ENCODE measurements at places on chromosomes 2 and 18.
A peak's percentile ranks its signal among the peaks of the same experiment; 100 is the strongest.

DNA sequence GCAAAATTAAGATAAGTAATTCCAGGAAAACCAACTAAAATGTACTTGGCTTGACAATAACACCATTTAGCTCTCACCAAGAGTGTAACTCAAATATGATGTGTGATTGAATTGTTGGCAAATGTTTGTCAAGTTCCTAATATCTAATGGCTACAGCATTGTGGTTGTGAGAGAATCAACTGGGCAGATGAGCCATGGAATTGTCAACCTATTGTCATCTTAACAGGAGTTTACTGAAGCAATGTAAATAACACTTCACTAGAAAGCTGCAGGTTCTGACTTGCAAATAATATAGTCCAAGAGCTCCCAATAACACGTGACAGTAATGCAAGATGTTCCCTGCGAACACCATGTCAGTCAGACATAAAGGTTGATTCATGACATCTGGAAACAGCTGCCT, 495.2 kb upstream of the MEIS1 start:
- DNase-seq = no peak

- DNase-seq = no peak
Measured at GRCh38 chr2:54944724-54945326, 105.4 kb downstream of the RTN4 start.

DNA sequence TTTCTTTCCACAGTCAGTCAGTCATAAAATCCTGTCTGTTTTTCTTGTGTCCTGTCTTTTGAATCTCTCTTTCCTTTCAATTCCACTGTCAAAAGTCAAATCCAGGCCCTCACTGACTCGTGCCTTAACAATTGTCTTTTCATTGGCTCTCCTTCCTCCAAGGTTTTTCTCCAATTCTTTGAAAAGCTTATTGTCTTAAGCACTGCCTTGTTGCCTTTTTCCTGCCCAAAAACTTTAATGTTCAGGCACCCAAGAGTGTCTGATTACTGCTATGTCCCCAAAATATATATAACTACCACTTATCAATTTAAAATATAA, 13.9 kb upstream of the SULT1C4 start:
- DNase-seq = no peak

- DNase-seq = no peak
Measured at GRCh38 chr18:79713341-79713740, 33.7 kb downstream of the CTDP1 start.

- DNase-seq = no peak
Measured at GRCh38 chr2:47636176-47636575, 146.8 kb upstream of the MSH6 start.

DNA sequence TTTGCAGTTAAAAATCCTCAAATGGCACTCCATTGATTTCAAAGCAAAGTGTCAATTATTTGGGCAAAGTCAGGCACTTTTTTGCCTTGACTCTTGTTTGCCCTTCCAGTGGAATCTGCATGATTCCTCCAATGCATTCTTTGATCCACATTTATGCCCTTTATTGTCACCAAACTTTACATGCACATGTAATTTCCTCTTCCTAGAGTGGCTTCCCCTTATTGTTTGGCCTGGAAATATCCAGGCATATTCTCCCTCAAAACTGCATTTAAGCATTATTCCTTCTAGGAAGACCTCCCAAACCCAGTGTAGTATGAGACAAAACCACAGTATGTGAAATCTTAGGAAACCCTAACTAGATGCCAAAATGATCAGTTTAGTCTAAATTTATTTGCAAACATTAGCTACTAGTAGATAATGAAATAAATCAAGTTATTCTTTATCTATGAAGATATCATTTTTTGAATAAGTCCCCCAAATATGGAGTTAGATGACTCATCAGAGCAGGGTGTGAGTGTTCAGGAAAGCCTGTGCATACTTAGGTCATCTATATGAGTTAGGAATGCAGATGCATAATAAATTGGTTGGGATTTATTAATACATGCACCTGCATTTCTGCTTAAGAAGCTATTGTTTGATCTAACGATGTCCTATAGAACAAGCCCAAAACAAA, 433.3 kb upstream of the TCF4 start:
- DNase-seq = no peak

GRCh38 chr2:20425371-20425881, 21.4 kb upstream of the RHOB start:
- DNase-seq = no peak

DNA sequence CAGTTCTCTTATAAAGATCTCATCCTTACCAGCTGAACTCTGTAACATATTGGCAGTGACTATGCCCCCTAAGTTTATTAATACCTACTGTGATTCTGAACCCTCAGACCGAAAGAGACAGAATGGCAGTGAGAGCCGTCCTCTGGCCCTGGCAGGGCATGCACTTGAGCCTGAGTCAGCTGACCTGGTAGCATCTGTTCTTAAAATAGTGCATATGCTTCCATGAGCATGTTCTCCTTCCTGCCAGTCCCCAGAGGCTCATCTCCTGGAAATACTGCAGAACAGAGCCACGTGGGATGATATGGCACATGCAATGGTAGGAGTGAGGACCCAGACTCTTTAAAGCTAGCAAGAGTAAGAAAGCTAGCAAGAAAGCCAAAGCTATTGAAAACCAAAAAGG, 59.0 kb downstream of the RASGRP3 start:
- no peak for DNase-seq

DNA sequence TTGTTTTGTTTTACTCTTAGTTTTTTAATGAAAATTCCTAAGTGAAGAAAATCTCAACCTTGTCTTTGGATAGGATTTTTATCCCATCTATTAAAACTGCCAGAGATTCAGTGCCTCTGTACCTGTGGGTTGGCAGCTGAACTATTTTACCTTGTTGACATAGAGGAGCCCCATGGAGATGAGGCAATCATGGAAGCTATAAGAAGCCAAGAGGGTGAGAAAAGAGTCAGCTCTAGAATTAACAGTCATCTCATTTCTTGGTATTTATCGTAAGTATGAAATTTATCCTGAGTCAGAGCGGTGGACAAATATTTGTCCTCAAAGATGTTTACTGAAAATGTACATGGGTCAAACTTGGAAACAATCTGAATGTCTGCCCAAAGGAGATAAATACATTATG, 35.8 kb upstream of the PGAP1 start:
- DNase-seq = peak; percentile 85

- DNase-seq = no peak
Measured at GRCh38 chr2:132825601-132826000, 155.6 kb upstream of the LYPD1 start.

- no peak for DNase-seq
Measured at GRCh38 chr2:70258532-70258875, 567 bp downstream of the PCYOX1 start.

DNA sequence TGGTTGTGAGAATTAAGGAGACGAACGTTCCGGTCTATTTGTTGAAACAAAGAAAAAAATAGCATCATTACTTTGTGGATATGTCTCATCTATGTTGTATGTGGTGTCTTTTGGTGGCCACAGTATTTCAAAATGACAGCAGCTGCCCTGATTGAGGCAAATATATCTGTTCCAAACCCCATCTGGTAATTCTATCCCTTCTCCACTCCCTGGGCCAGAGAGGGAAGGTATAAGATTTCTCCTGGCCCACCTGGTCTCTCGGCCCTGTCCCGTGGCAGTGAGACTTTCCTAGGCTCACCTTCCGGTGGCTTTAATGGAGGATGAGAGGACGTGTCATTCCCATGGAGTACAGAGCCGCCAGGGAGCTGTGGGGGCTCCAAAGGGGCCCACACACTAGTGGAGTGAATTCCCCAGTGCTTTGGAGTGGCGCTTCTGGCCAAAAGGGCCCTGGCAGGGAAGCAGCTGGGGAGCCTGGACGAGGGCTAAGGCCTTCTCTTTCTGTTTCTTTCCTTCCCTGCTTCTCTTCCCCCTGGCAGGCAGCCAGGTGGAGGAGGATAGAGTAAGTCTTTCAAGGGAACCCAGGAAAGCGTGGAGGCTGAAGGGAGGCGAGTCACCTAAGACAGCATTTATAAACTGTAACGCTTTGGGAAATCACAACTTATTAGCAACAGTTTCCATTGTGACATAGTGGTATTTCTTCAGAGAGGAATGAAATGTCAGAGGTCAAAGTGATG, 5.6 kb downstream of the FOSL2 start:
- DNase-seq = no peak

DNA sequence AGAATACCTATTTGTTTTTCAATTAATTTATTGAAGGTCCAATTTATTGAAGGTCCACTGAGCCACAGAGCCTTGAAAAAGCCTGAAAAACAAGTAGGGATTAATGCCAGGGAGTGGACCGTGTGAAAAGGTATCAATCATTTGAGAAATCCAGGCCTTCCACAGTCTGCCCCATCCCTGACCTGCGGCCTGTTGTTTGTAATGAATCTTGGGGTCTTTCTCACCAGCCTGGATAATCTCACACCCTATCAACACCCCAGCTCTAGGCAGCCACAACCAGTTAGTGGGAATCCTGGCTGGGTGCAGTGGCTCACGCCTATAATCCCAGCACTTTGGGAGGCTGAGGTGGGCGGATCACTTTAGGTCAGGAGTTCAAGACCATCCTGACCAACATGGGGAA, 47.8 kb downstream of the TNFRSF11A start:
- no peak for DNase-seq

DNA sequence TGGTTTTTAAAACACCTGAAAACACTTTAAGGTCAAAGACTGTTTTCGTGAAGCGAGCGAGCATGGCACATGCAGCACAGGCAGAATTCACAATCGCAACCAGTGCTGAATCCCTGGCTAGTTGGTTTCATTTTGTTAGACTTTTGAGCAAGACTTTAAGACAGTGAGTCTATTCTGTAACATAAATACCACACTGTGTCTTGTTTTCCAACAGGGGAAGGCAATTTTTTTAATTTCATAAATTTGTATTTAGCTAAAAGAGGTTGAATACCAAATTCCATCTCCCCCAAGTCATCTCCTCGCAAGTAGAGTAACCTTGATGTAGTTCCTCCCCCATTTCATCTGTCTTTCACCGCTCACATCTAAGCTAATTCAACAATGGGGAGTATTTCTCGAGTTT, 1.4 kb downstream of the CERKL start:
- no peak for DNase-seq

GRCh38 chr2:120053891-120054290, 41.0 kb downstream of the EPB41L5 start:
- no peak for DNase-seq

DNA sequence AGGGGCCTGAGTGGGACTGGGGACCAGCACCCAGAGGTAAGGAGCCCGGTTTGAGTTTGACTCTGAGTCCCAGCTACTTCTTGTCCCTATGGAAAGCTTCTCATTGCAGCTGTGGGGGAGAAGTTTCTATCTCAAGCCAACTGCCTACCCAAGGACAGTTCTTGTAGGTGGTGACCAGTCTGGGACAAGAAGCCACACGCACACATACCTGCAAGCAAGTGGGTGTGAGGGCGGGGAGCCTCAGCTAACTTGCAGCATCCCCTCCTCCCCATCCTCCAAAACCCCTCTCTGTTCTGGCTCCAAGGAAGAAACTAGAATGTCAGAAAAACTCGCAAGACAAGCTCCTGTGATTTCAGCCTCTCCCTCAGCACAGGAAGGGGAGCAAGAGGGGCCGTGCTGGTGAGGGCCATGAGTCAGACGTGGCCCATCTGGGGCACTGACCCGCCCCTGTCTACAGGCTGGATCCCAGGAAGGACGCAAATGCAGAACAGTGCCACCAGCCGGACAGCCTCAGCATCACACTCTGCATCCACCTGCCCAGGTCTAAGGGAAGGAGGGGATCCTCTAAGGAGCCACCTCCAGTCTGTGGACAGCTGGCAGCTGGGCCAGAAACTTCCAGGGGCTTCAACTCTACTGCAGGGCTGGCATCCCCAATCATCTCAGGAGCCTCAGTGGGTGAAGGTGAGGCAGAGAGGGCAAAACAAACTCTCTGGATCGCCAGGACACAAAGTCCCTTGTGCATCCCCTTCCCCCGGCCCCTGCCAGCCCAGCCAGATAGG, 103.4 kb downstream of the TNS1 start:
- DNase-seq = peak; percentile 20

- no peak for DNase-seq
Measured at GRCh38 chr2:186907897-186908296, 58.9 kb upstream of the ZSWIM2 start.

DNA sequence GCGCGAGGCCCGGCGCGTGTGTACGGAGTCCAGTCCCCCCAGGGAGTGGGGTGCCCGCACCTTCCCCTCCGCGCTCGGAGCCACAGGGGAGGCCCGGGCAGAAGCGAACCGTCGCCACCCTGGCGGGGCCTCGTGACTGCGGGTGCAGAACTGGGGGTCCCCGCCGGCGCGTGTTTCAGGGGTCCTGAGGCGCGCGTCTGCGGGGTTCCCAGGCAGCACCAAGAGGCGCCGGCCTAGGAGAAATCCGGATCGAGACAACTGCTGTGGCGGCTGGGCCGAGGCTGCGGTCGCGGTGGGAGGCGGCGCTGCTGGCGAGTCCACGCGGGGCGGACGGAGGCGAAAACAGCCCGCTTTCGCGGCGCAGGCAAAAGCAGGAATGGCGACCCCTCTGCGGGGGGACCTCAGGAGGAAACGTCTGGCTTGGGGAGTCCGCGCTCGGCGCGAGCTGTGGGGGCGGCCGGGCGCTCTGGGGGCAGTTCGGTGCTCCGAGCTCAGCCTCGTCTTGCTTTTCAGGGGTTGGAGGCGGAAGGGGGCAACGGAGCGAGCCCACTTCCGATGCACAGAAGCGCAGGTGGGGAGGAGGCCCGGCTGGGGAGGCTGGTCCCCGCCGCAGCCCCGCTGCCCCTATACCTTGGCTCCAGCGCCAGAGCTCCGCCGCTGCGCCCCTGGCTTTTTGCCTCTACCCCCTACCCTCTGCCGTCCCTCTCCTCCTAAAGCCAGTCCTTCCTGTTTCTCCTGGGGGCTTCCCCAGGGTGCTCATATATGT, 81.5 kb upstream of the LDLRAD4 start:
- peak; percentile 30 for DNase-seq

GRCh38 chr2:174606336-174606735, 8.7 kb upstream of the WIPF1 start:
- DNase-seq = peak; percentile 87

GRCh38 chr2:178191004-178191508, 3.3 kb upstream of the OSBPL6 start:
- DNase-seq = peak; percentile 17

DNA sequence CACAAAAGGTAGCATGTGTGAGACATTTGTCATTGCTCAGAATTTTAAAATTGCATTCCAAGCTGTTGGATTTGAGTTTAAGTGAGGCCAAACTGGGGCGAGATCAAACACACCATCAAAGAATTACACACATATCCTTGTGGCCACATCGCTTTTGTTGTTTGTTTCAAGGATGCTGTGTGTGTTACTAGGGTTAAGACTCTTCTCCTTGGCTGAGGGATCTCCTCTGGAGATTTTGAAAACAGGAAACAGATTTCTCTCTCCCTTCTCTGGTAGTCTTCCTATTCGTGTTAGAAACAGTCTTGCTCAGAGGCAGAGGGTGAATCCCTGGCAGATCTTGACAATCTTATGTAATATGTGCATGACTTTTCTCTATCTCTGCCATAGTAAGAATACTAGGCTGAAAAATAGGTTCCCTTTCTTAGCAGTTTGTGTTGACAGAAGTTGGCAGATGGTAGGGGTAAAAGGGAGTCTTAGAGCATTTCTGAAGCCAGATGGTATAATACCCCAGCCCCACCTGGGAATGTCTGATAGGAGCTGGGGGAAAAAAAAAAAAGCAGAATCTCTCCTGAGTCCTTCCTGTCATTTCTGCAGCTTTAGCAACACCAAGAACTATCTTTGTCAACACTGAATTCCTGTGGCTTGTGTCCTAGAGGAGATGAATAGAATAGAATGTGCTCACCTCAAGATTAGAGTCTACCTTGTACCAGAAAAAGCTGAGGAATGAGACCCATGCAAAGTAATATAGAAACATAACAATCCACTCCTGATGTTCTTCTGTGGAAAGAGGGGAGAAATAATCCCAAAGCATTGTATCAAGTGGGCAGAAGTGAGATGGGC, 101.8 kb downstream of the XRCC5 start:
- DNase-seq = no peak

All from activated CD4-positive, alpha-beta T cell treated with anti-CD3 and anti-CD28 coated beads, Interleukin-10, Interleukin-2, amounts not matched to agents 100 ng/mL and 50 ng/mL, durations not matched to agents 16 hours and 8 hours (primary cell).